8988T (cell line): ENCODE measurements at places on chromosomes 12 and 14.

DNA sequence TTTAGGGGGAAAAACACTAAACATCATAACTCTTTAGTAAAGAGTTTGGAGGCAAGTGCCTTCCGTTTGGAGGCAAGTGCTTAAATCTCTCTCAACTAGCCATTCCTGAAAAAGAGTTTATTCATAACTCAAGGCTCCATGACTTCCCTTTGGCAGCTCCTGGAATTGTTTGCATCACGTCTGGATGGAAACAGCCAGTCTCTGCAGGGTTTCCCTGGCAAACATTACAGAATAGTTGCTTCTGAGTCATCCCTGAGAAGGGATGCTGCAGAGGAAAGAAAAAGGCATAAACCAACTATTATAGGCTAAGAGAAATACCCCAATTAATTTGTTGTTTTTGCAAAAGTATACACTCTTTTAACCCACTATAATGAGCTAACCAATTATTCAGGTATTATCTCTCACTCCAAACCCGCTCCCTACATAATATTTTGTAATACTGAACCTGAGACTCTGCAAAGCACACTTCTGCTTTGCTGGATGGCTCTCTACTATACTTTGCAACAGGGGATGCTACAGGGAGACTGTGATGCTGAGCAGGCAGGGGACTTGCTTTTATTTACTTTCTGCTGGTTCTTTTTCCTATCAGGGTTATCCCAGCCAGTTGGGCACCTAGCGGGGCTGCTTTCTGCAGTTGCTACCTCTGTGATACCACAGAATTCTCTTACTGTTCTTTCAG, 497.7 kb downstream of the FUT8 start:
- DNase-seq, result no peak

DNA sequence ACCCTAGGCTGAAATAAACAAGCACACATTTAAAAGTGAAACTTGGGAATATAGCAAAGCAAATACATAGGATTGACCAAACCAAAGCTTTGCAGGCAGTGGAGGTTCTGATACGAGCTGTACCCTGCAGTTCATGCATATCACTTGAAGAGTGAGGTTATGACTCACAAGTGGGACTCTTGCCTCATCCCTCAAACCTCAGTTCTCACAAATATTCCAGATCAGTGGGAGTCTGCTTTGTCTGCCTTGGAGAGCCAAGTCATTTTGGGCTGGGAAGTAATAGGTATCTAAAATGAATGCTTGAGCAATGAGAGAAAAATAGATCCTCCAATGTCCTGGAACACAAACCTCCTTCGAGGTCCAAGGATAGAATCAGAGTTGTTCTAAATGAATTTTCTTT, 116.4 kb downstream of the LRIG3 start:
- no peak for DNase-seq

GRCh38 chr12:86712425-86712843, 456.2 kb upstream of the MGAT4C start:
- peak; percentile 3 for DNase-seq

DNA sequence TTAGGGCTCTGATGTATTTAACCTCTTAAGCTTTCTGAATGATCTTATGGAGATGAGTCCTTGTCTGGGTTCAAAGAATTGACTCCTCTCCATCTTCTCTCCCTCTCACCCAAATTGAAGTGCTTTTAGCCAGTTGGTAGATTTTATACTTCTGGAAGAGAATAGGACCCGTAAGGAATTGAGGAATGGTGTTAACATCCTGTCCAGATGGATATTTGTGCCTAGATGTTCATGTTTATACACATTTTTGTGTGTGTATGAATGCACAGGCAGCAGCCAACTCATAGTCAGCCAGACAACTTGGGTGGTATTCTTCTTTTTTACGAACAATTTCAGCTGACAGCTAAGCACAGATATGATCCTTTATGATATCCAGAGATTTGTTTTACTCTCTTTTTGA, 449.6 kb upstream of the RGS6 start:
- no peak for DNase-seq
